Erythroblast (primary cell): ENCODE measurements at places on chromosomes 7 and 10.

DNA sequence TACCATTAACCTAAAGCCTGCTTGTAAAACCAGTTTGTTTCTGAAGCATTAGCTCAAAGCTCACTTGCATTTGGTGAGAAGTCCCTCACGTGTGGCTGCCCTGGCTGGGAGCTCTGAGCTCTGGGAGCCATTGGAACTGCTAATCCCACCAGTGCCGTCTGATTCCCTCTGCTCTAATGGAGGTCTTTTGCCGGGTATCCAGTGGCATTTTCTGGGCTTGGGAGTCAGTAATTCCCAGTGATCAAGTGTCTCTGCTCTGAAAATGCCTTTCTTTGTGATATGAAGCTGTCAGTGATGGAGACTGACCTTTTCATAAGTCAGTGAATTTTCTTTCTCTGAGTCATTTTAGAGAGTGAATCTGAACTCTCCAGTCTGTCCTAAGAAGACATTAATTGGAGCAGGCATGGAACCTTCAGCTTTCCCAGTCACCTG lies 36.9 kb upstream of the FAM20C start:
- no peak for DNase-seq

DNA sequence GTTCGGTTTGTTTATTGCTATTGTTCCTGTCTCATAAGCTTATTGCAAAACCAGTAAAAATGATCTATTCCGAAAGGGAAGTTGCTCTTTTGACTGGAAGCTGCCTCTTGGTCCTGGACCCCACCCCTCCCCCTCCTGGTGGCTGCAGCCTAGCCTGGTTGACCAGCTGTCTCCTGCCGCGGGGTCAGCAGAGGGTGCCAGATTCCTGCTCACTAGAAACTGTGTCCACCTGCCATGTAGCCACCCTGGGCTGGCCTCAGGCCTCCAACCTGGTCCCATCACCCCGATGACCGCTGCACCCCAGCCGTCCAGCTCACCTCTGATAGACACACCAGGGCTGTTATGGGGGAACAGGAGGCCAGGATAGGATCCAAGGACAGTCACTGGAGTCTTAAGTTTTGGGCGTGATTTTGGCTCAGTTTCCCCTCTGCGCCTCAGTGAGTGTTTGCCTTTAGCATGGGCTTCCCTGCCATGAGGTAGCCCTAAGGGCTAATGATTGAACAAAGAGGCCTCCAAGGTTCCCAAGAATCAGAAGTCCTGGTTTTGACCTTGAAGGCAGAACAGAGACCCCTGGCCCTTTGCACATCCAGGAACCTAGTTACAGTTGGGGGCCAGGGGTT lies 32.9 kb upstream of the SLF2 start:
- DNase-seq, result peak; percentile 5

- DNase-seq, result no peak
These were observed 178.0 kb downstream of the MDFIC start for GRCh38 chr7:115099906-115100305.

DNA sequence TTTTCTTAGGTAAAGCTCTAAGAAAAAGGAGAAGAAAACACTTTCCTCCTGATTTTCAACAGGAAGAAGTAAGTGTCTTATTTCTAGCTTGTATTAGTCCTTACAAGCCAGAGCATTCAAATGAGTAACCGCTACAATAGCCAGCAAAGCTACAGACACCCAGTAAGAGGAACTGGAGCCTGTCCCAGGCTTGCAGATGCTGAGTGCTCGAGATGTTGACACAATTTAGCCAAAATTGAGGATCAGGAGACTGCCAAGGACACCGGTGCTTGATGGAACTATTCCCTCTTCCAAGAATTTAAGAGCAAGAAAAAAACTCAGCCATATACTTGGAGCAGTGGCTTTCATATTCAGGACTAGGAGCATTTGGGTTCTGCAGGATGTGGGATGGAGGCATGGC lies 149.3 kb upstream of the DPP6 start:
- no peak for DNase-seq

DNA sequence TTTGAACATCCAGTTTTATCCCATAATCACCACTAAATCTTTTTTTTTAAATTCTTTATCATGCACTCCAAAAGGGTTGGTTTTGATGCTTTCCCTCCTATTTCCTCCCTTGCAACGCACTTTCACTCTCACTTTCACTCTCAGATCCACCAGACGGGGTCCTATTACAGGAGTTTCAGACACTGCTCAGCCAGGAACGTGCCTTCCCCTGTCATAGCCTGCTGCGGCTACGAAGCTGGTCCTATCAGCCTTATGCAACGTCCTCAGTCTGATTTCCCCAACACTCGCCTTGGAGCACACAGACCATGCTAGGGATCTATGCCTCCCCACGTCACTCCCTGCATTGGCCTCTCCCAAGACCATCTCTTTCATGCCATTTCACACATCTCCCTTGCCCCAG lies 23.4 kb downstream of the ZPBP start:
- DNase-seq, result no peak

GRCh38 chr7:93146036-93146435 lies 2.1 kb downstream of the SAMD9L start:
- no peak for DNase-seq

- no peak for DNase-seq
These were observed 34.2 kb downstream of the PDGFA start for GRCh38 chr7:485188-486081.

GRCh38 chr7:35389636-35390035 lies 135.7 kb upstream of the TBX20 start:
- no peak for DNase-seq

DNA sequence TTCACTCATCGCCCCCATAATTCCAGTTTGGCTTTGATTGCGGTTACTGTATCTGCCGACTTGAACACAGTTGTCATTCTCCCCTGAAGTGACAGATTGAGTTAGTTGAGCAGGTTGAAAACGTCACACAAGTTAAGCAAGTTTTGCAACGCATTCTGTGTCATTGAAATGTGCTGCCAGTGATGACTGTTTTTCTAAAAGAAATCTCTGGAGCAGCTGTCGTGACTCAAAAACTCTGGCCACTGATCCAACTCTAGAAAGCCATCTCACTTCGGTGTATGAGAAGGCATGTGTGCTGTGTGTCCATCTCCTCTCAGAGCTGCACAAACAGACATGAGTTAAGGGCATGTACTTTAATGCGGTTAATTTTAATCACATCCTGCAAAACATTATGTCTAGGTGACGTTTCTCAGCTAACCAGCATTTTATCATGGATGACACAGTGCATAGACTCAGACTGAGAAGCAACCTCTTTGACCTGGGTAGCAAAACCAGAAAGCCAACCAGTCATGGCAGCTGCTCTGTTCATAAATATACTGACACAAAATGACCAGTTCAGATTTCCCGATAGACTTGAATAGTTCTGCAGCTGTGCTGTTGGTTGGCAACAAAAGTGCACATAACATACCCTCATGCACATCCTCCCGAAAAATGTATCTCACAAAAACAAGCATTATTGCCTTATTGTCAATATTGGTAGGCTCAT lies 69.3 kb downstream of the CSTF2T start:
- no peak for DNase-seq

DNA sequence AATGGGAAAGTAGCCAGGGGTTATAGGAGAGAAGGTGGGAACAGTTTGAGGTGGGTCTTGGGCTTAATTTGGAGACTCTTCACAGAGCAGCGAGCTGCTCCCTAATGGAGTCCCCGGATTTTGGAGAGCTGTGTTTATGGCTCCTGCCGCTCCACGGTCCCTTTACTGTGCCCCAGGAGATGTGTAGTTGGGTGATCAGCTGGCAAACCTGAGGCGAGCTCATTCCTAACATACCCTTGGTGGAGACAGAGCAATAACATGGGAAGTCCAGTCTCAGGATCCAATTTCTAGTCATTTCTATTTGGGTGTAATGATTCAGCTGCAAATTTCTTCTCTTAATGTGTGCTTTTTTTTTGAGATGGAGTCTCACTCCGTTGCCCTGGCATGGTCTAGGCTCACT lies 1.5 kb downstream of the GARIN1A start:
- no peak for DNase-seq

- DNase-seq, result no peak
These were observed 52.0 kb downstream of the VCL start for GRCh38 chr10:74049955-74050354.

DNA sequence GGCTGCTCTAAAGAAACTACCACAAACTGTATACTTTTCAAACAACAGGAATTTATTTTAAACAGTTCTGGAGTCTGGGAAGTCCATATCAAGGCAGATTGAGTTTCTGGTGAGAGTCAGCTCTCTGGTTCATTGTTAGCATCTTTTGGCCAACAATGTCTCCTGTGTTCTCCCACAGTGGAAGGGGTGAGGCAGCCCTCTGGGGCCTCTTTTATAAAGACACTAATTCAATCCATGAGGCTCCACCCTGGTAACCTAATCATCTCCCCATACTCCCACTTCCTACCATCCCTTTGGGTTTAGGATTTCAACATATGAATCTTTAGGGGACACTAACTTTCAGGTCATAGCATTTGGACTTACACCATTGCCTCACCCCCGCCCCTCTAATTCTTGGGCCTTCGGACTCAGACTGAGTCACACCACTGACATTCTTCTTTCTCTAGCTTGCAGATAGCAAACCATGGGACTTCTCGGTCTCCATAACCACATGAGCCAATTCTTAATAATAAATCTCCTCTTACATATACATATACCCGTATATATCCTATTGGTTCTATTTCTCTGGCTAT lies 64.3 kb upstream of the ANTXRL start:
- no peak for DNase-seq

DNA sequence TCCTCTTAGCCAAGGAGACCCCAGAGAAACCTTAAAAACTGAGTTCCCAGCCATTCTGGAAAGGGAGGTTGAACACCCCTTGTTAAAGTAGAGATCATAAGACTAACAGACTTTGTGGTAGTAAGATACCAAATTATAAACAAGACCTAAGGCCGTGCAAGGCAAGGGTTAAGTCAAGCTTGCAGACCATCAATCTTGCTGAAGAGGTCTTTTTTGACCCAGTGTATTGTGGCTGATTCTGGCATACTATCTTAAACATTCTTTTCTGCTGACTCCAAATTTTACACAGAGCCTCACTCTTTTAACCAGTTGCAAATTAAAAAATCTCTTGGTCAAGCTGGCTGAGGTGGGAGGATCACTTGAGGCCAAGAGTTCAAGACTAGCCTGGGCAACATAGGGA lies 1.2 kb upstream of the TBRG4 start:
- no peak for DNase-seq

GRCh38 chr10:129388435-129388834 lies 78.6 kb upstream of the MGMT start:
- no peak for DNase-seq

DNA sequence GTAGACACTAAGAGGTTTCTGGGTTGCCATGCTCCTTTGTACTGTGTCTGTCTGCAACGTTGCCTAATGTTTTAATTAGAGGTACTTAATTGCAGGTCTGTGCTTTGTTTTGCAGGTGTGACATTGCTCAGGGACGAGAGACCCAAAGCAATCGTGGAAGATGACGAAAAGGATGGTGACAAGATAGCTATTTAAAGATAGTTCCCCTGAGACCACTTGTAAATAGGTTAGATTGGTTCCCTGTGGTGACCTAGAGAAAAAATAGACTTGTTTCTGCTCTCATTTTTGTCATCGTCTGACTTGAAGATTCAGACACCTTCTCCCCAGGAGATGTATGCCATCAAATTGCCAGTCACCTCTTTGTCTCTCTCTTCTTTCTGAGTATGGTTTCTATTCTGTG lies 20.1 kb downstream of the PPP1R17 start:
- DNase-seq, result no peak

DNA sequence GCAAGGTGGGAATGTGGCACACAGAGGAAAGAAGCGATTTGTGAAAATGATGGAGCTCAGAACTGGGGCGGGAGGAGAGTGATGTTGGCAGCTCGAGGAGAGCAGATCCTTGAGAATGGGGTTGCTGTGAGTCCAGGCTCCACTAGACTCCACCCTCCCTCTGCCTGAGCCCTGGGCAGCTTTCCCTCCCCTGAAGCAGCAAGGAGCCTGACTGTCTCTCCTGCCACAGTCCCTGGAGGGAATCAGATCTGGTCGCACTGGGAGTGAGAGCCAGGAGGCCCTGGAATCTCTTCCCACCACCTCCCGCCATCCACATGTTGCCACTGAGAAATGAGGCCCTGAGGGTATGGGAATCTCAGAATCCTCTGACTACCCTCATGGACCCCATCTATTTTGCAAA lies 362.7 kb downstream of the PLXNA4 start:
- no peak for DNase-seq

DNA sequence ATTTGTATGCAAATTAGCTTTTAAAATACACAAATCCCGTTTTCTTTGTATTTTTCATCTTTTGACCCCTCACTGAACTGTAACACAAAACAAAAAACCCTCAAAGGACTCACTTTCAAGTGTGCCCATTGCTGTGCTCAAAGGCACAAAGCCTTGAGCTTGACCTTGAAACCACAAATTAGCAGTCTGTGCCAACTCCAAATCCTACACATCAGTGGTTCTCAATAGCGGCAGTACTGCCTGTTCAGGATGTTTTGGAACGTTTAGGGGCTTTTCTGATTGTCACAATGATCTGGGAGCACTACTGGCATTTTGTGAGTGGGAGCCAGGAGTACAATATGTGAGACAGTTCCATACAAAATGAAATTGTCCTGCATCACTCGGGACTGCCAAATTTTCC lies 55.5 kb downstream of the KDM7A start:
- DNase-seq, result no peak

DNA sequence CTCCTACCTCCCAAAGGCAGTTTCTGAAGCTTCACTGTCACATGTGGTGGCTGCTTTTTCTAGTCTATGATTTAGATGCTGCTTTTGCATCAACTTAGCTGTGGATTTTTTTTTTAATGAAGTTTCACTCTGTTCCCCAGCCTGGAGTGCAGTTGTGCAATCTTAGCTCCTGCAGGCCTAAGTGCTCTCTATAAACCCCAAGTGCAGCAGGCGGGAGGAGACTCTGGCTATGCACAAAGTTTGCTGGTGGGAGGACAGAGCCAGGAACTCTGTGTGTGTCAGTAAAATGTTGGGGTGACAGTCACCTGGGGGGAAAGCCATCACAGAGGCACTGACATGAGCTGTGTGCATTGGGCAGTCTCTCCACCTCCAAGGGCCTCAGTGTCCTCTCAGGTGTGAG lies 138.8 kb upstream of the FAM20C start:
- DNase-seq, result no peak

DNA sequence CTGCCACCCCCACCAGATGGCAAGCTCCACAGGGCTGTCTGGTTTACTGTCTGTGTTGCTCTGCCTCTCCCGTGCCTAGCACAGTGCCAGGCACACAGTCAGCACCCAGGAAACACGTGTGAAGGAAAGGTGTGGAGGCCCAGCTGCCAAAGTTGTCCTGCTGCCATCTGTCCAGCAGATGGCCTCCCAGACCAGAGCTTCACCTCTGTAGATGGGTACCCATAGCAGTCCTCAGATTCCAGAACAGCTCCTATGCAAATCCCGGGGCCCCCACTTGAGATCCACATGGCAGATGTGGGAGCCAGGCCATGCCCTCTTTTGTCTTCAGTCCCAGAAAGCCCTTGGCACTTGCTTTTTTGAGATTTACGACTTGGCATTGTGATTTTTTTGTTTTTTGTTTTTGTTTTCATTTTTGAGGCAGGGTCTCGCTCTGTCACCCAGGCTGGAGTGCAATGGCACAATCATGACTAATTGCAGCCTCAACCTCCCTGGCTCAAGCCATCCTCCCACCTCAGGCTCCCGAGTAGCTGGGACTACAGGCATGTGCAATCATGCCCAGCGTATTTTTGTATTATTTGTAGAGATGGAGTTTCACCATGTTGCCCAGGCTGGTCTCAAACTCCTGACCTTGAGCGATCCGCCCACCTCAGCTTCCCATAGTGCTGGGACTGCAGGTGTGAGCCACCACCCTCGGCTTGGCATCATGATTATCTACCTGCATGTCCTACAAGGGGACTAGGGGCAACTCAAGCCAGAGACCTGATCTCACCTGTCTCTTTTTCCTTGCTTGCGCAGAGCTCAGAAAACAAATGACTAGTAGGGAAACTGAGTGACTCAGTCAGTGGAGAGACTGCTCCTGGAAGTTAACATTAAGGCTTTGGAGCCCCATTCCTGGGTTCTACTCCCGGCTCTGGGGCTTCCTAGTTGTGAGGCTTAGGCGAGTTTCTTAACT lies 16.9 kb upstream of the PALD1 start:
- DNase-seq, result peak; percentile 48
